ENCODE measurements at places on chromosomes 3 and 15. TPM values are rescaled to one million over a fixed set of nuclear protein-coding genes. Genes with fewer than 3 reads are reported as not detected.

The A4GNT gene
- not detected for total RNA-seq

The GOLGA8G gene
- total RNA-seq, result not detected

The RTP1 gene
- not detected for total RNA-seq

The WNT5A gene
- not detected for total RNA-seq

The CHRNA3 gene
- total RNA-seq, result not detected

The SRGAP3 gene
- 1.2 TPM for total RNA-seq

The UBE2Q2 gene
- 15.1 TPM for total RNA-seq

The DPPA4 gene
- 1.5 TPM for total RNA-seq

The GNAT1 gene
- not detected for total RNA-seq

The CLDN18 gene
- total RNA-seq, result not detected

The HRG gene
- total RNA-seq, result 0.11 TPM

The ISLR gene
- not detected for total RNA-seq

The NANOGP8 gene
- not detected for total RNA-seq

The C3orf70 gene
- not detected for total RNA-seq

The IREB2 gene
- total RNA-seq, result 66.5 TPM

The TGM4 gene
- not detected for total RNA-seq

The NEK11 gene
- total RNA-seq, result 1.0 TPM

Data from activated CD4-positive, alpha-beta T cell treated with anti-CD3 and anti-CD28 coated beads for 36 hours (primary cell).